ENCODE measurements at places on chromosomes 13 and 19.

DNA sequence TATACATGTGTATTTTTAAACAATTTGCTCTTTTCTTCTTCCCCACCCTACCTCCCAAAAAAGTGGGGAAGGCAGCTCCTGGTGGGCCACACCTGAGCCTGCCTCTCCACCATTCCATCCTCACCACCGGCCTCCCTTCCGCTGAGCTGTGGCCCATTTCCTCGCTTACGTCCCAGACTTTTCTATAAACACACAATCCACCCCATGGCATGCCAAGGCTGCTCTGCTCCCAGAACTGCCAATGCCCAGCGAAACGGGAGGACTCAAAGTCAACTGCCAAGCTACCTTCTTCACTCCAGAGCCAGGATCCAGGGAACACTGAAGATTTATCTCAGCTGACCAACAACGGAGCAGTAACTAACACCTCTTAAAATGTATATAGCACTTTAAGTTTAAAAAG is 2.8 kb downstream of the N4BP2L1 start:
- DNase-seq, result no peak

GRCh38 chr13:66627512-66627911 is 602.6 kb downstream of the PCDH9 start:
- DNase-seq, result no peak

DNA sequence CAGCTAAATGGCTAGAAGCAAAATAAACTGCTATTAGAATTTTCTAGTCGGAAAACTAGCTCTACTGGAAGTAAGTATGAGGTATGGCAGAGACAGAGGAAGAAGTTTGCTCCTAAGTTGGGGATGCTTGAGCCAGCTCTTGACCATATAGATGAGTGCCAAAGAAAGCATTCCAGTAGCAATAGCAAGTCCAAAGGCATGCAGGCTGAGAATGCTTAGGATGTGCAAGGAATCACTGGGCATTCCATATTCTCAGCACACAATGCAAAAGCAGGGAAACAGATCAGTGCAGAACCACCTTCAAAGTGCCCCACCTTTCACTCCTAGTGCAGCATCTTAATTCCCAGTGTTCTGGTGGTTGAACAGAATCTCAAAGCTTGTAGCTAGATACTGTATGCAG is 32.9 kb downstream of the SERTM1 start:
- DNase-seq, result peak; percentile 59

DNA sequence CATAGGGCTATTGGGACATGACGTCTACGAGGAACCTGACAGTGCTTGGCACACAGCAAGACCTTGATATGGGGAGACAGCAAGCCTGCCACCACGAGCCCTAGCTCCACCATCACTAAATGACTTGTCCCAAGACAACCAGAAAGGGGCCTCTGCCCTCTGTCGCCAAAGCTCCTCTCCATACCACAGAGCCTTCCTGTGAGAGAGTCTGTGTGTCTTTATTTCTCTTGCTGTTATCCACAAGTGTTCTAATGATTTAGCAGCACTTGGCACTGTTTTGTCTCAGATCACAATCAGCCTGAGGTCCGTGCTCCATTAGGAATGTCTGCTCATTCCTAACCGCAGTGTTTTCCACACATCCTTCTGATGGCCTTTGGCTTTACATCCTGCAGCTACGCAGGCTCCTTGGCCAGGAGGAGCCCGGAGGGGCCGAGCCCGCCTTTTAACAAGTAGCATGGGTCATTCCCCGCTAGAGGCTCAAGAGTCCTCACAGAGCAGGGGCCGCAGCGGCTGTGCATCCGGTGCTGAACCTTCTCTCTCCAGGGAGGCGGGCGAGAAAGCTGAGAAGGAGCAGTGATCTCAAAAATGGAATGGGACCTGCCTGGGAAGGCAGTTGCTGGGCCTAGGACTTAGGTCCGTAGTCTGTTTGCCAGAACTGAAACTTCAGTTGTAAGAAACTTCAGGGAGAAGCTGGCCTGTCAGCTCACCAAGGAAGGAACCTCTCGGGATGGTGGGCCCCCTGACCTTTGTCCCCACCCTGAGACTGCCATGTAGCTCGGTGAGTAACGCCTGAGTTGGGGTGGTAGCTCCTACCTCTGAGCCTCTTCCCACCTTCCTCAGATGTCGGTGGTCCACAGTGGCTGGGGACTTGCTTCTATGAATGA is 61.1 kb upstream of the HMGB1 start:
- no peak for DNase-seq

GRCh38 chr19:55368701-55369563 is 1.3 kb downstream of the IL11 start:
- DNase-seq, result peak; percentile 20

- DNase-seq, result no peak
These were observed 254.4 kb downstream of the ZNF536 start for GRCh38 chr19:30626626-30626966.

- peak; percentile 63 for DNase-seq
These were observed 23.9 kb upstream of the OXGR1 start for GRCh38 chr13:97018029-97018819.

DNA sequence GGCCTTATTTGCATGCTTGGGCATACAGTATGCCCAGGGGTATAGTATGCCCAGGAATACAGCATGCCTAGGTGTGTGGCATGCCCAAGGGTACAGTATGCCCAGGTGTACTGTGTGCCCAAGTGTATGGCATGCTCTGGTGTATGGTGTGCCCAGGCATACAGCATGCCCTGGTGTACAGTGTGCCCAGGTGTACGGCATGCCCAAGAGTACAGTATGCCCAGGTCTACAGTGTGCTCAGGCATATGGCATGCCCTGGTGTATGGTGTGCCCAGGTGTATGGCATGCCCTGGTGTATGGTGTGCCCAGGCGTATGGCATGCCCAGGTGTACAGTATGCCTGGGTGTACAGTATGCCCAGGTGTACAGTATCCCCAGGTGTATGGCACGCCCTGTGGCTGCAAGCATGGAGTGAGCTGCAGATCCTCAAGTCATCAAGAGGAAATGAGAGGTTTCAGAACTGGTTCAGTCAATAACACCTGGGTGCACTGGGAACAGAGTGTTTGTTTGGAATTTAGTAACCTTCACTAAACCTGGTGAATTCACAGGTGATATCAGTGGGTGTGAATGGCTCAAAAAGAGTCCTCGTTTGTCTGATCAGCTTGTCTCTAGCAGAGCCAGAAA is 7.8 kb upstream of the C13orf42 start:
- no peak for DNase-seq

DNA sequence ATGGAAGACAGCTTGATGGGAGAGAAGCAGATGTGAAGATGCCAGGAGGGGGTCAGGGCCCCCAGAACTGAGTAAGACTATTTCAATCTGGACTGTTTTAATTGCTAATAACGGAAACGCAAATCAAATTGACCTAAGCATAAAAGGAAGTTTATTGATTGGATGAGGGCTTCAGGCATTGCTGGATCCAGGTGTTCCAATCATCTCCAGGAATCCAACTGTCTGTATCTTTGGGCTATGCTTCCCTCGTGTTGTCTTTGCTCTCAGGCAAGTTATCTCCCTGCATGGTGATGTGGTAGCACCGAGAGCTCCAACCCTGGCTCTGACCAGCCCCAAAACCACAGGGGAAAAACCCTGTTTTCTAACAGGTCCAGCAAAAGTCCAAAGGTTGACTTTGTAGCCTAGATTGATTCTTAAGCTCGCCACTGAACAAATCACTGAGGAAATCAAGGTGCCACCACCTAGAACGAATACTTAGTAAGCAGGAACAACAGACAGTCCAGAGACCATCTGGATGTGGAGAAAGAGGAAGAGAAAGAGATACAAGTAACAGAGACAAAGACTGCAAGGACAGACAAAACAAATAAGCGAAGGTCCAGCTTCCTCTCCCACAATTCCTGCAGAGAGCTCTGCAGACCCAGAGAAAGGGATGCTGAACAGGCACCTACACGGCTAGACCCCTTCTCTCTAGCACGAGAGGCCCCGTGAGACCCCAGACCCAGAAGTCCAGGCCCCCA is 1.2 kb upstream of the C19orf81 start:
- no peak for DNase-seq

DNA sequence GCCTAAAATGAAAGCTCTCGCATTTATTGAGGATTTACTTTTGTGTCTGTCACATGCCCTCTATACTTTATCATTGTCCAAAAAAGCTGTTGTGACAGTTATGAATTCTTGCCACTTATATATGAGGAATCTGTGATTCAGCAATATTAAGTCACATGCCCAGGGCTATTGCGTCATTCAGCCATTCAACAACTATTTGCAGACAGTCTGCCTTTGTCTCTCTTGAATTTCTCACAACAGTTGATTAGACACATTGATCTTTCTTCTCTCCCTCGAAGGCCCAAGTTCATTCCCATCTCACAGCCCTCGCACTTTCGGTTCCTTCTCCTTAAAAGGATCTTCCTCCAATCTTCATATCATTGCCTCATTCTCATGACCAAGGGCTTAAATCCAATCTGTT is 342.6 kb downstream of the MZT1 start:
- DNase-seq, result peak; percentile 24

GRCh38 chr13:41006978-41007743 is 12.0 kb downstream of the ELF1 start:
- no peak for DNase-seq

GRCh38 chr13:48656608-48657007 is 2.9 kb downstream of the CYSLTR2 start:
- no peak for DNase-seq

- no peak for DNase-seq
These were observed 32.5 kb downstream of the ZNF582 start for GRCh38 chr19:56360841-56361240.

GRCh38 chr13:71613066-71613745 is 253.8 kb downstream of the DACH1 start:
- no peak for DNase-seq

- no peak for DNase-seq
These were observed 13.4 kb upstream of the SLC44A2 start for GRCh38 chr19:10611907-10612306.

DNA sequence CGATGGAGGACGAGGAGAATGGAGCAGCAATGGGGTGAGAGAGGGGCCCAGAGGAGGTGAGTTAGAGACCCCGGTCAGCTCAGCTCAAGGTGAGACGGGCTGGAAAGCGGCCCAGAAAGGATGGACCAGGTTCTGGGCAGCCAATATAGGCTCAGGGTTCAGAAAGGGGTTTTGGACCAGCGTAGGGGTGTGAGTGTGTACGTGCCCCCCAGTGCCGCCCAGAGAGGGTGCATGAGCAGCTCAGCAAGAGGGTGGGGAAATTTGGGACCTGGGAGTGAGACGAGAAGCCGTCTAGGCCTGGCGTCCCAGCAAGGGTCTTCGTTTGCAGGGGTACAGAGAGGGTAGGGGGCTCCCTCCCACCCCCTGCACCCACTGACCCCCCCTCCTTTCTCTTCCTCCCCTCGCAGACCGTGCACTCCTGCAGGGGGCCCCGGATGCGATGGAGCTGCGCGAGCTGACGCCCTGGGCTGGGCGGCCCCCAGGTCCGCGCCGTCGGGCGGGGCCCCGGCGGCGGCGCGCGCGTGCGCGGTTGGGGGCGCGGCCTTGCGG is 12.1 kb downstream of the FUT6 start:
- DNase-seq, result no peak

DNA sequence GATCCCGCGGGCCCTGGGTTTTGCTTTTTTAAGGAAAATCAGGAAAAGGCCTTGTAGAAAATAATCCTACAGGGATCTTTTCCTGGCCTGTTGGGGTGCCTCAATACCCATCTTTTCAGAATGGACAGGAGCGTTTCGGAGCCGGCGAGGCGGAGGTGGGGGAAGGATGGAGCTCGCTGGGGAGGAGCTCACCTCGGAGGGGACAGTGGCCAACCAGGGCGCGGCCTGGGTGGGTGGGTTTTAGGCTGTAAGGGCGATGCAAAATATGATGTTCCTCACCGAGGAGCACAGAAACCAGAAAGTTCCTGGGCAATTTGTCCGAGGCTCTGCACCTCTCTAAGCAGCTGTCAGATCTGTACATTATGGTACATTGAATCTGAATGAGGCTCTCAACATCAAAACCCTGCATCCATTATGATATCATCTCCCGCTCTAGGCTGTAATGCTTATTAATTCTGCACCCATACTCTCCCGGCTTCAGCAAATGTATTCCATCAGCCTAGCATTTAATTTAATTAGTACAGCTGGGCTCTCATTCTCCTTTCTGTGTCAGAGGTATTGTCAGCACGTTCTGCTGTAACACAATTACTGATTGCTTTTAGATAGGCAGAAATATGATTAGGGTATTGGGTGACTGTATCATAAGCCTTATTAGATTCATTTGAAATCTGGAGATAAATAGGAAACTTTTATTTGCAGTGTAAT is 90.3 kb upstream of the SOX1 start:
- DNase-seq, result no peak

- DNase-seq, result peak; percentile 94
These were observed at the start of gene ZNF473 for GRCh38 chr19:50025794-50026549. Gene ZNF473, plus strand, starts transcription at chr19:50026005. Its CDS starts 5,078 bp downstream, at chr19:50031083.

DNA sequence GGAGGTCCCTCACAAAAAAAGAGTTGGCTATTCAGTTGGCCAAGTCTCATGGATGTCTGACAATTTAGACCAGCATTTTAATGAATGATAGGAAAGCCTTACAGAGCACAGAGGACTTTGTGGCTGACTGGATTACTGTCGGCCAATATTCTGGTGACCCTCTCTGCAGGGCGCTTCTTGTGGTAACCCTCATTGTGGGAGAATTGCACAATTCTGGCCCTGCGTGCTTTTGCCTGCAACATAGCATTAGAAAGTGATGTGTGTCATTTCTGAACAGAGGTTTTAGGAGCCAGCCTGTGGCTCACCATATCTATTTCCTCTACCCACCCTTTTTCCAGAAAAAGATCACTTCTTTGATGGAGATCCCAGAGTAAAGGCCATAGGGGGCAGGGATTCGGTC is 71.4 kb downstream of the EFNB2 start:
- no peak for DNase-seq

DNA sequence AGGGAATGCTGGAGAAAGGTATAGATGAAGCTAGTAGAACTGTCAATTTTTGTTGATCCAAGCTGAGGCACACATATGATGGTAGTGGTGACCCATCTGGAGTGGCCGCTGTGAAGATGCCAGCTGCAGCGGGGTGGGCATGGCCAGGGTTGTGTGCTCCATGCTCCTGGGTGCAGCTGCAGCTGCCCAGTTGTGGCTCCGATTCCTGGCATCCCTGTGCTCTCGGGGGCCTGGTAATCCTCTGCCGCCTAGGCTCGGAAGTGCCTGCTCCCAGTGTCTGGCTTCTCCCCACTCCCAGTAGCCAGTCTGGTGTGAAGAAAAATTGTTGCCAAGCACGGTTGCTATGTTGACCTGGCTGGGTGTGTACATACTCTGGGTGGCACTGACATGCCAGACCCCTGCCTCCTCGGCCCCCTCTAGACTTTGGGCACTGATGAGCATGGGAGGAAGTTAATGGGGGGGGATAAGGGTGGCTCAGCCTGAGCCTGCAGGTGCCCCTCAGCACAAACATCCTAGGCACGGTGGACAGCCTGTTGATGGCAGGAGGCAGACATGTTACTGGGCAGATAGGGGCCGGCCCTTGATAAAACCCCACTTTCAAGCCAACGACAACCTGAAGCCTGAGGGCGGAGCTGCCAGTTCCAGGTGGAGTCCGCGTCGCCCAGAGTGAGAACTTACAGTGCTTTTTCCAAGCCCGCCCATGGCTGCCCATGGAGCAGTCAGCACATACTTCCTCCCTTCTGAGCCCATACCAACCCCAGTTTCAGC is 1400.7 kb downstream of the PCDH9 start:
- no peak for DNase-seq

Data from HFFc6 (cell line).